ENCODE measurements at places on chromosomes 12 and 14.
A peak's percentile ranks its signal among the peaks of the same experiment; 100 is the strongest.

DNA sequence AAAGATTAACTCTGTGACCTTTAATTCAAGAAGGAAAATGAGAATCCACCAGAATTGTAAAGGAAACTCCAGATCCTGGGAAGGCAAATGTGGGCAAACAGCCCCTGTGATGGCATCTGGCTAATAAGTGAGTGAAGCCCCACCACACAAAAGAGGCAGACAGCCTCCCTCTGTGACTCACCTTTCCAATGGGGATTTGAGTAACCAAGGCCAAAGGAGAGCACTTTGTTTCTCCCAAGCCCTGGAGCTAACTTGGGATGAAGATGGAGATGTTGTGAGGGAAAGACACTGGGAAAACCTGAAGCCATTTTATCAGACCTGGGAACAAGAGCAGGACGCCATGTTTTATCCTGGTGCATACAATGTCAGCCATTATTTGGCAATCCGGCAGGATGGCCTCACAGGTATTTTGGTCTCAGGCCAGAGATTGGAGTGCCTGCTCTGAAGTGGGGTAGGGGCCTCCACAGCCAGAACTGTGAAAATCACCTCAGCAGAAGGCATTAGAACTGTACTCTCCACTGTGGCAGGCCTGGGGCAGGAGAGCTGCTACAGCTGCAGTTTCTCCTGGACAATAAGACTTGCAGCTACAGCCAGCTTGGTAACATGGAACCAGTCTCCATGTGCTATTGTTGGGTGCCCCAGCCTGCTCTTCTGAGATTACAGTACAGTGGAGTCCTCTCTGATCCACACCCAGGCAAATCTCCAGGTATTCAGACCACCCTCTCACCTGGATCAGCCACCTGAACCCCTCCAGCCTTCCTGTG is 96.6 kb upstream of the PCED1B start:
- DNase-seq: no peak

GRCh38 chr12:124392667-124393413 is 97.9 kb downstream of the RFLNA start:
- no peak for DNase-seq

- DNase-seq: no peak
Measured at GRCh38 chr12:109047081-109047805, 5.1 kb upstream of the USP30 start.

GRCh38 chr12:27206801-27207502 is 37.1 kb upstream of the STK38L start:
- DNase-seq: no peak

- DNase-seq: no peak
Measured at GRCh38 chr12:4628406-4628805, 20.4 kb downstream of the AKAP3 start.

DNA sequence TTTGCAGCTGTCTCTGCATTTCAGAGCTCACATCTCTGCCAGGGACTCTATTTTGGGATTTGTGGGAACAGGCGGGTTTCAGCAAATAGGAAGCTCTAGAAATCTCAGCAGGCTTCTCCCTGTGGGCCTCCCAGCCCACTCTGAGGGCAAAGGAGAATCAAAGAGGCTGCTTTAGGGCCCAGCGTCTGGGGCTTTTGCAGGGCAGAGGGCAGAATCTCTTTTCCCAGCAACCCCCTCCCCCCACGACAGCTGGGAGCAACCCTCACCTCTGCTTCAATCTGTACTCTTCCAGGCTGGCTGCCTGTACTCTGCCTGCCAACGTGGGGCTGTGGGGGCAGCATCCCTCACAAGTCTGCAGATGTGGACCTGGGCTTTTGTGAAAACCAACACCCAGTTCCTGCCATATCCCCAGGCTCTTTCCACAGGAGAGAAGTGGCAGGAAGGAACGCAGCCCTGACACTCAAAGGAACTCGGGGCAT is 529.6 kb upstream of the TBX3 start:
- DNase-seq: no peak

DNA sequence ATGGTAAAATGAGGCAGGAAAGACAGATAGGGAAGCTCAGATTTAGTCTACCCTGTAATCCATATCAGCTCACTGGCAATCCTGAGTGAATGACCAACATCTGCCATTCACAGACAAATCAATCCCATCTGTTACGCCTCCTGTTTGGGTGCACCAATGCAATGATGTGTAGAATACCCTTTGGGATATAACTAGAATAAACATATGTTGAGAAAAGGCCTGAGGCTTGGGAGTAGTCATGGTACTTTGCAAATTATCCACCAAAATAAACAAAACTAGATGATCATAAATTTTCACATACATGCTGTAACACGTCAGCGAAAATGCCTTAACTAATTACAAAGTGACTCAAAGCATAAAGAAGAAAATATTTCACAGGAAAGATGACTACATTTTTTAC is 78.8 kb downstream of the KCNC2 start:
- DNase-seq: no peak

DNA sequence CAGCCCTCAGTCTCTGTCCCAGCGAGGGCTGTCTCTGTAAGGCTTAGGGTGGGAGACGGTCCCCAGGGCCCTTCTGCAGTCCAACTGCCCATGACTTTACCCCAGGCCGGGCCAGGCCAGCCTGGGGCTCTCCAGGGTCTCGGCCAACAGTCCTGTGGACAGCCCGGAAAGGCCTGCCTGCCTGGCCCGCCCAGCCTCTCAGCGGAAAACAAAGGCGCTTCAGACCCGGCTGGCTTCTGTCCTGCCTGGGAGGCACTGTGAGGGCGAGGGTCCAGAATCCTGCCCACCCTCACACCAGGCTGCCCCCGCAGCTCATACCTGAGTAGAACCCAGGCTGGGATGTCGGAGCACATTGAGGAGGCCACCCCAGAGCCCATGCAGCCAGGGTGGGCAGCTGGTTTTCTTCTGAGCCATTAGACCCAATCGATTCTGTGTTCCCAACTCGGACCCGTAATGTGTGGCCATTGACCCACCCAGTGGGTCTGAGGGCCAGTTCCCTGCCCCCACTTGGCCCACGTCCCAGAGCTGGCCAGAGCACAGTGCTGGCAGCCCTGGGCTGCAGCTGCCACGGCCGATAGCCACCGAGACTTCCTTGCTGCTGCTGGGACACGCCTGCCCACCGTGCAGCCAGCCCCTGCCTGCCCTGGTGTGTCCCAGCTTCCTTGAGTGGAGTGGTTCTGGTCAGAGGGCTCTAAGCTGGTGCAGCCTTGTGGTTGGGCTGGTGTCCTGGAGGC is 1.6 kb downstream of the CRIP2 start:
- no peak for DNase-seq

- DNase-seq: no peak
Measured at GRCh38 chr12:4911316-4911994, 1.8 kb downstream of the KCNA1 start.

GRCh38 chr12:15044471-15044870 is 71.6 kb downstream of the PDE6H start:
- no peak for DNase-seq

DNA sequence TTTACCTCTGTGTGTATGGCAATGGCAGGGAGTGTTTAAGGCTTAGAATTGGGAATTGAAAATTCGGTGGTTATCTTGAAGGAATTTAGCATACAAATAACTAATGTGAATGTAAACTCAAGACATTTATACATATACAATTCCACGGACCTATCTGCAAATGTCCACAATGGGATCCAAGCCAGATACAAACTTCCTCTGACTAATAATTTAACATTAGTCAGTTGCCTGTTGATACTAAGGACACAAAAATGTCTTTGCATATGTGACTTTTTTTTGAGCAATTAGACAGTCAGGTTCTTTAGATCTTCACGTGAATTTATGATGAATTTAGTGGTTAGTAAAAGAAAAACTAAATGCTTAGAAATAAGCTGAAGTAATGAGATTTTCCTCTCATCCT is 40.5 kb downstream of the ESR2 start:
- no peak for DNase-seq

DNA sequence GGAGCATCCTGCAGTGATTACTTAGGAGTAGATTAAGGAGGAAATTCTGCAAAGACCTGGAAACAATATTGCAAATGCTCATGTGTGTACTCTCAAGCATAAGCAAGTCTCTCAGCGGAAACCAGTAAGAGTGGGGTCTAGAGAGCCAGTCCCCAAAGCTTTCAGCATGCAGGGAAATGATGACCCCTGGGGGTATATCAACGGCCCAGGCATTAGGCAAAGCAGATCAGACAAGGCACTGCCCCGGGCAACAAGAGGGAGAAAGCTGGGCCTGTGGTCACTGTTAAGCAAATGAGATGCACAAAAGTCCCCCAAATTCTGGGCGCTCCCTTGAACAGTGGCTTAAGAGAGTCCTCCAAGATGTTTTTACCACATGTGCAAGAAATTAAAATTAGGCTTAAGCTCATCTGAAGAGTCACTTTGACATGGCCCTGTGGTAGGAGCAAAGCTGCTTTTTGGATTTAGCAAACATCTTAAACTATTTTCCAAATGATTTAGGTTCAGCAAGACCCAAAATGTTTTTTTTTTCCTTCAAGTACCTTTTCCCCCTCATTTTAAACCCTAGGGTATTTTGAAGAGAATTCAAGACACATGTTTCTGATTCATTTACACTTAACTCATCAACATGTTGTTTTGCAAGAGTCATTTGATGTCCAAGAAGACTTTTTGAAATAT is 457.1 kb upstream of the TBX3 start:
- DNase-seq: no peak

DNA sequence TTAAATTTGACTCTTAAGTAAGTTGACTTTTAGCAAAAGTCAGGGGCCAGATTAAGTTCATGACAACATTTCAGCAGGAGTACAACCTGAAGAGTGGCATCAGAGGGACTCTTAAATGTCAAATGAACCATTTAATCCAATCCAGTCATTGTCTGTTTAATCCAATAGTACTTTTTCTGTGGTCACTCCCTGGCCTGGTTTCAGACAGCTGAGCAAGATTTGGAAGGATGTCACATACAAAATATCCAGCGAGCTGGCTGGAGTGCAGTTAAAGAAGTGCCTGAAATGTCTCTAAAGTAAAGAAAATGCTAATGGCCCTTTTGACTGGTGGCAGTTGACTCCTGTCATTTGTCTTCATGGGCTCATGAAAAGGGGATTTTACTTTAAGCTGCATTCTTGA is 1082.1 kb downstream of the AACS start:
- no peak for DNase-seq

GRCh38 chr12:118220702-118221101 is 84.8 kb downstream of the PEBP1 start:
- DNase-seq: no peak

- DNase-seq: peak; percentile 64
Measured at GRCh38 chr14:103910262-103910935, 17.9 kb upstream of the TDRD9 start.

GRCh38 chr14:23306412-23307145 is at the start of gene BCL2L2:
Gene BCL2L2 (plus strand): TSS chr14:23306833. CDS start chr14:23307768, 935 bp downstream.
- no peak for DNase-seq

DNA sequence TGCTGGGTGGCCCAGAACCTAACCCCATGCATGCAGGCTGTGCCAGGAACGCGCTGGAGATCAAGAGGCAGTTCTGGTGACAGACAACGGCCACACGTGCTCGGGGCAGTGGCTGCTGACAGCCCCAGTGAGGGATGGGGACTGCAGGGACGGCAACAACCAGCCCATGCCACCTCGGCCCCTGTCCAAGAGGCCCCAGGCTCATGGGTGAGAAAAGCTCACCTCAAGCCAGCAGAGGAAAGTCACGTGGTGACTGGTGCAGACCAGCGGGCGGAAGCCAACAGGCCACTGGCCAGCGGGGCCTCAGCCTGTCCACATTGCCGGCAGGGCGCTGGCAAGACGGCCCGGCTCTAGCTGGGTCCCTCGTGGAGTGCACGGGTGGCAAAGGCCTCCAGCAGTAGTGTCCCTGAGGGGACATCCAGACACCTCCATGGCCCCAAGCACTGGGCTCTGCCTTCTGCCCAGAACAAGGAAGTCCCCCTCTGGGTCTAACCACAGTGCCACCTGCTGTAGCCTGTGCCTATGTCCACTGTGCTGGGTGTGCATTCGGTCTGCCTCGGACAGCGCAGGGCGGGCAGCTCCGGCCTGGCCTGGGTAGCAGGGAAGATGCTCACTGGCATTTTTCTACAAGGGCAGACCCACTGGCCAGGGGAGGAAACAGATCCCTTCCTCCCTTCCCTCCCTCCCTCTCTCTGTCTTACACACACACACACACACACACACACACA is 134.1 kb downstream of the NCOR2 start:
- DNase-seq: no peak

DNA sequence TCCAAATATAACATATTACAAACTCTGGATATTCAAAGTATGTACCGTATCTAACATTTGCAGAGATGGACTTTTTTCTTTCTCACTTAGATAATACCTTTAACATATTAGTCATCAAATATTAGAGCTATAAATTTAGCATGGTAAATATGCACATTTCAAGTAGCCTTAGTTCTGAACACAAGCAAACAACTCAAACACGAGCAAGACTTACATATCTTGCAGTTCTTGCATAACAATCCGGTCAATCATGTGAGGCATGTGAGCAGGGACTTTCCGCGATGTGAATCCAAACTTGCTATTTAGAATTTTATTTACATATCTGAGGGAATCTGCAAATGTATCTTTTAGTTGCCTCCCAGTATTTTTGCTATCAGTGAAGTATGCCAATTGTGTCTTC is 22.1 kb upstream of the SYCP3 start:
- no peak for DNase-seq

GRCh38 chr14:81884382-81884781 is 350.7 kb upstream of the SEL1L start:
- DNase-seq: no peak

DNA sequence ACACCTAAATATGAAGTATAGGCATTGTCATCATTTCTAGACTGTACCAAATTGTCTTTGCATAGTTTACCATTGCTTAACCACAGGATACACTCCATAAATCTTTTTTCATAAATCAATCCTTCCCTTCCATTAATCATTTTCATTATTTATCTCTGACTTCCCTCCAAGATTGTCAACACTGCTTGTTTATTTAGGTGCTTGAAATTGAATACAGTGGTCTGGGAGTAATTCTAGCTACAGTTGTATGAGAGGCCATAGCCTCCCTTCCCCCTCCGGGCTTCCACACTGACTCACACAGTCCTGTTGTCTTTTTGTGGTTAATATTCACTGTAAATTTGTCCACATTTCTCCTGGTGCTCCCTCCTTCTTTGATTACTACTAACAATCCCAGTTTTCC is 114.2 kb upstream of the ARID2 start:
- DNase-seq: no peak

DNA sequence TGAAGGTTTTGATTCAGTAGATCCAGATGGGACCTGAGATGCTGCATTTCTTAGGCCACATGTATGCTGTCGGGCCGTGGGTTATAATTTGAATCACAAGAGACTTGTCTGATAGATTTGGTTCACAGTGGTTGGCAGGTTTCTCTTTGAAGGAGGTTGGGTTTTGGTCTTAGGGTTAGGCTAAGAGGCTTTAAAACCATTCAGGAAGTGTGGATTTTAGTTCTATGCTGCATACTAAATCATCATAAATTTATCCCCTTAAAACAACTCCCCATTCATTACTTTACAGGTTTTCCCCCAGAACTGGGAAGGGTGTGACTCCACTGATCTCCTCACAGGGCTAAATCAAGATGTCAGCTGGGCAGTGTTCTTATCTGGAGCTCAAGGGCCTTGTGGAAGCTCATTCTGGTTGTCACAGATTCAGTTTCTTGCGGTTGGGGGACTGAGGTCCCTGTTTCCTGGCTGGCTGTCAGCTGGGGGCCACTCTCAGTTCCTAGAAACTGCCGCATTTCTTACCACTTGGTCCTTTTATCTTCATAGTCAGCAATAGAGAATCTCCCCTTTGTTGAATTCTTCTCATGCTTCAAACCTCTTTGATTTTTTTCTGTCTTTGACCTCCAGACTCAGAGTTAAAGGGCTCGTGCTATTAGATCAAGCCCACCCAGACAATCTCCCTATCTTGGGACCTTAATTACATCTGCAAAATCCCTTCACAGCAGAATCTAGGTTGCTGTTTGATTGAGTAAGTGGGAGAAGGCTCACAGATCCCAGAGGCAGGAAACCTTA is 20.6 kb upstream of the PCNX1 start:
- DNase-seq: peak; percentile 49

- DNase-seq: no peak
Measured at GRCh38 chr12:12901158-12901791, 9.9 kb downstream of the GPRC5A start.

Data from activated T-cell treated with anti-CD3 and anti-CD28 coated beads for 48 hours (primary cell).